ENCODE measurements at places on chromosomes 5 and 9.

GRCh38 chr5:56327809-56328208, 94.7 kb upstream of the ANKRD55 start:
- no peak for DNase-seq

DNA sequence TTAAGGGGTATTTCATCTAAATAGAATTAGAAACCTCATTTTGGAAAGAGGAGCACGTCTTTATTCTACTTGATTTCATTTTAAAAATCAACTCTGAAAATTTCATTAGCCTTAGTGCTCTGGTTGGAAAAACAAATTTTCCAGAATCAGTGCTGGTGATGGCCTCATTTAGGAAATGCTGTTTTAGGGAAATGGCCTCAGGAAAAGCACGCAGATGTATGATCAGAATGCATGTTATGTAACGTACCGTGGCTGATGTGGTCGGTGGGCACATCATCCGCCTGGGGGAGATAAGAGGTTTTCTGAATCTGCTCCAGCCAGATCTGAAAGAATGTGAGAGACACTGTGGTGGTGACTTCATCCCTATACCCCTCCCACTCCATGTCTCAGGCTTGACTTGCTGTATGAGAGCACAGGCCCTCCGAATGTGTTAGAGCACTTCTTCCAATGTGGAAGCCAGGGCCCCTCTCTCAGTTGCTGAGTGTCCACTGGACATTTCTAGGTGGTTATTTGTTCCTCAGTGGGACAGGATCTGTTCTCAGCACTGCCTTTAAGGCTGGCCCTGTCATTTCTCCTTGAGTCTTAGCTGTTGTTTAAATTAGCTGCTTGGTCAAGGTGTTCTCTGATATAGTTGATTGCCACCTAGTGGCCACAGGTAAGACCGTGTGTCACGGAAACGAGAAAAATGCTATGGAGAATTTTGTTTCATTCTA, 96.5 kb downstream of the ARHGAP26 start:
- DNase-seq = peak; percentile 43

DNA sequence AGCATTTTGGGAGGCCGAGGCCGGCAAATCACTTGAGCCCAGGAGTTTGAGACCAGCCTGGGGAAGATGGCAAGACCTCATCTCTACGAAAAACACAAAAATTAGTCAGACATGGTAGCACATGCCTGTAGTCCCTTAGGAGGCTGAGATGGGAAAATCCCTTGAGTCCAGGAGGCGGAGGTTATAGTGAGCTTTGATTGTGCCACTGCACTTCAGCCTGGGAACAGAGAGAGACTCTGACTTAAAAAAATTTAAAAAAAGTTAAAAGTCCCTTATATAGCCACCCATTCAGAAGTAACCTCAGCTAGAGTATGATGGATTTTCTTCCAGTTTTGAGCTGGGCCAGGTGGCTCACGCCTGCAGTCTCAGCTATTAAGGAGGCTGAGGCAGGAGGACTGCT, 72.4 kb downstream of the UGCG start:
- no peak for DNase-seq

DNA sequence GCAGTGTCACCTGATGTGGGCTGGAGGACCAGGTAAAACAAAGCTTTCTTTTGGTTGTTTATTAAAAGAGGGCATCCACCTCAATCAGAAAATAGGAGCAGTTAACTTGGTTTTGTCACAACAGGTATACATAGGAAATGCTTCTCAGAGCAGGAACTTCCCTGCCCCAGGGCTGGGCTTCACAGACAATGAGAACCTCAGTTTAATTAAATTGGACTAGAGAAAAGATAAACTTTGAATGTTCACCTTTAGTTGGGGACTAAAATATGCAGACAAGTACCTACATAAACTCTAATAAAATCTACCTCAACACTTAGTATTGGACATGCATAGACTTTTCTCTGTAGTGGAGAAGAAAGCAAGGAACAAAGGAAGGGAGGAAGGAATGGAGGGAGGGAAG, 392.0 kb downstream of the ENC1 start:
- no peak for DNase-seq

DNA sequence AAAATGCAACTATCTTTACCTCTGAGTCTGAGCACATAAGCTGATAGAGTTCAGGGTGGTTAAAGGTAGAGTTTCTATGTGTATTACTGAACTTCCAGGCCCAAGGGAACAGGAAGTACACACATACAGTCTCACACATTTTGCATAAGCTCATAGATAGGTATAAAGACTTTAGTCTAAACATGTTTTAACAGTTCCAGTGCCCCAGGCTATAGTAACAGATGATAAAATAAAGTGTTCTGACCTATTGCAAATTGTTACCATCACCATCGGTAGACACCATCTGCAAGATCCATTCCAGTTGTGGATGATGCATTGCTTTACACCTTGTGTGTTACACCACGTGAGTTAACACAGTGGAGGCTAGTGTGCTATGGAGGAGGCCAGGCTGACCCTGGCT, 95.8 kb downstream of the TMEM174 start:
- peak; percentile 26 for DNase-seq

- peak; percentile 88 for DNase-seq
These were observed 57.4 kb downstream of the NRG2 start for GRCh38 chr5:139985733-139986132.

- DNase-seq = no peak
These were observed 54.9 kb downstream of the MTX3 start for GRCh38 chr5:79936002-79936645.

Measured in epithelial cell of prostate (primary cell).